H4 (cell line): ENCODE measurements at places on chromosomes 5 and 9. TPM values are rescaled to one million over a fixed set of nuclear protein-coding genes. Genes with fewer than 3 reads are reported as not detected.

Gene B4GALT1
- 33.5 and 34.5 TPM in 2 replicates for total RNA-seq

Gene CBY3
- total RNA-seq, result not detected in 2 replicates

Gene OCLN
- total RNA-seq, result 2.9 and 5.2 TPM in 2 replicates

DNA sequence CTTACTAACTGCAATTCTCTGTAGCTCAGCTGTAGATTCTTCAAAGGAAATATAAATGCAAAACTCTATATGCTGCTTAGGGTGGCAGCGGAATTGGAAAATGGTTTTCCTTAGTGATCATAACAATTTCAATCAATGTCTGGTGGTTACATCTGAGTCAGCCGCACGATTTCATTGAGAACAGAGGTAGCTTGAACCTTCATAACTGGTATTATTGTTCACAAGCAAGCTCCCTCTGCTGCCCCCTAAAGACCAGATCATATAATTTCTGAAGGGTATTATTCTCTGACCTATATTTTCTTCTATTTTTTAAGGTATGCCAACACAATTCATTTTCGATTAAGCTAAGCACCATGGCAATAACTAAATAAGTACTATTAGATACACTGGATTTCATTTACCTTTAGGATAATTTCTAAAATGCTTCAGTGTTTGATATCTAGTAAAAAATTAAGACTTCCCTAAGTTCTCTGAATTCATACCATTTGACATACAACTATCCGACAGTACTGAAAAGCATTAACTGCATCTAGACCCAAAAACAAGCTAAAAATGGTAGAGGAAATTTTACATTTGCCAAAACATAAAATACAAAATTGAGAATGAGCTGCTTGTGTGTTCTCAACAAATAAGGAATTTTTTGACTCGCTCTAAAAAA is 181.1 kb upstream of the SPEF2 start:
- DNase-seq, result peak; percentile 34

GRCh38 chr5:131019111-131019510 is 145.9 kb downstream of the HINT1 start:
- no peak for DNase-seq

GRCh38 chr5:173041881-173042762 is 14.0 kb upstream of the CREBRF start:
- DNase-seq, result no peak

- no peak for DNase-seq
These were observed 7.1 kb downstream of the ACTL7A start for GRCh38 chr9:108869092-108869725.

- DNase-seq, result no peak
These were observed 120.2 kb downstream of the RGS3 start for GRCh38 chr9:113583511-113584427.

GRCh38 chr9:110048403-110048975 is 159.5 kb downstream of the C9orf152 start:
- DNase-seq, result peak; percentile 35

DNA sequence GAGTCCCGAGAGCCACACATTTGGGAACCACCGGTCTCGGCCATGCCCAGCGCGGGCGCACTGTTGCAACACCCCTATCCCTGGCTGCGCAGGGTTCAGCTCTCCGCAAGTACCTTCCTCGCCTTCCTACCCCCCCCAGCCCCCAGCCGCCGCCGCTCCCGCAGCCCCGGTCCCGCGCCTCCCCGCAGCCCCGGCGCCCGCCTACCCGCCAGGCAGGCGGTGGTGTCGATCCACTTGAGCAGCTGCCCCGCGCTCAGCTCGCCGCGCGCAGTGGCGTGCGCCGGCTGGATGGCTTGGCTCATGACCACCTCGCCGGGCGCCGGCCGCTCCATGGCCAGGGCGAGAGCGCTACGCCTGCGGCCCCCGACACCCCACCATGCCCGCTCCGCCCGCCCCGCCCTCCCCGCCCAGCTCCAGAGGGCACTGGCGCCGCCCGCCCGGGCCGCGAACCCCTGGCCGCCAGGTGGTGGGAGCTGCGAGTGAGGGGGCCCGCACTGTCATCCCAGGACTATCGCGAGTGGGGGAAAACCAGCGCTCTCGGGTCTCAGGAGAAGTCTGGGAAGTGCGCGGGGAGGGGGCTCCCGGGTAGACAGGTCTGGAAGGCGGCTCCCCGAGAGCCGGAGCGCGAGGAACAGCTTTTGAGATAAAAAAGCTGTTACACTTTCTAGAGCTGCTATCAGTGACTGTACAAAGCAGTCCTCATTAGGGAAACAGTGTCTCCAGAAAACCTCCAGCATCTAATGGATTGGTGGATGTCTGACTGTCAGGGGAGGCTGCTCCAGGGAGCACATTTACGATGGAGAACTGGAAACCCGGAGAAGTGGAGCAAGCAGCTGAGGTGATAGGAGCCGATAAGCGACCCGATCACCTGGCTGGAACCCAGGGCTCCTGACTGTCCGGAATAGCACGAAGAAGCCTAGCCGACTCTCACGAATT is at the start of gene ACOT12:
Gene ACOT12, minus strand, starts transcription at position 352 of the 936 bp plus-strand sequence. Its CDS starts 20 bp downstream, at position 332.
- no peak for DNase-seq

- DNase-seq, result no peak
These were observed 129.5 kb upstream of the LRRTM2 start for GRCh38 chr5:139004374-139005307.

DNA sequence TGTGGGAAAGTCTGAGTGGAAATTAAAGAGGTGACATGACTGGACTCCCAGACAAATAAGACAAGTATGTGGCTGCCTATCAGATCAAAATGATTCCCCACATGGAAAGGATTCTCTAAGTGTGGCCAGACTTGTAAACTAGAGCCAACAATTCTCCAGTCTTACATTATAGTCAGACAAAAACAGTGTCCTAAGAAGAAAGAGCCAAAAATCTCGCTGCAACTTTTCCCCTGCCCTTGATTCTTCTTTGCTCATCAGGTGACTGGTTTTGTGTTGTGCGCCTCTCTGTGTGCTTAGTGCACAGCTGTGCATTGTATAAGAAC is 164.2 kb upstream of the TARS1 start:
- DNase-seq, result no peak
